Esophagus (tissue), 2 donors: ENCODE measurements at places on chromosomes 6 and 20. TPM values are rescaled to one million over a fixed set of nuclear protein-coding genes. Genes with fewer than 3 reads are reported as not detected.

RIPOR3 gene
- 2.6 TPM for polyA plus RNA-seq

AGPAT4 gene
- 2.0 TPM for polyA plus RNA-seq

ULBP1 gene
- 0.31 TPM for polyA plus RNA-seq

PRICKLE4 gene
- polyA plus RNA-seq = 8.9 TPM

RNF217 gene
- polyA plus RNA-seq = 6.5 TPM

CPNE5 gene
- polyA plus RNA-seq = 0.73 TPM

CST1 gene
- polyA plus RNA-seq = not detected

FLRT3 gene
- 0.90 TPM for polyA plus RNA-seq

SIRPB2 gene
- polyA plus RNA-seq = 0.75 TPM

OR2H1 gene
- not detected for polyA plus RNA-seq

TAGAP gene
- polyA plus RNA-seq = 0.76 TPM

MTG2 gene
- polyA plus RNA-seq = 19.4 TPM

ANKRD66 gene
- not detected for polyA plus RNA-seq

TRAPPC3L gene
- polyA plus RNA-seq = not detected

EEF1A2 gene
- 7.3 TPM for polyA plus RNA-seq

SYNDIG1 gene
- 0.01 TPM for polyA plus RNA-seq

COL9A3 gene
- polyA plus RNA-seq = 1.4 TPM

SLC13A3 gene
- polyA plus RNA-seq = 0.45 TPM

LHFPL5 gene
- not detected for polyA plus RNA-seq

RIMS1 gene
- 0.45 TPM for polyA plus RNA-seq

B3GALT4 gene
- polyA plus RNA-seq = 21.1 TPM

HNF4A gene
- 0.02 TPM for polyA plus RNA-seq

MUC22 gene
- polyA plus RNA-seq = 5.8 TPM

DNMT3B gene
- 0.46 TPM for polyA plus RNA-seq

GNAS-AS1 gene
- polyA plus RNA-seq = 0.49 TPM

E2F1 gene
- 6.4 TPM for polyA plus RNA-seq

PROCR gene
- 5.3 TPM for polyA plus RNA-seq

GABBR1 gene
- polyA plus RNA-seq = 13.0 TPM

SNX9 gene
- polyA plus RNA-seq = 27.8 TPM

BPIFB1 gene
- polyA plus RNA-seq = 1.4 TPM

PTCHD4 gene
- 0.01 TPM for polyA plus RNA-seq

SHLD1 gene
- polyA plus RNA-seq = 3.4 TPM

BTNL2 gene
- not detected for polyA plus RNA-seq

LY6G5C gene
- polyA plus RNA-seq = 1.1 TPM

VSX1 gene
- not detected for polyA plus RNA-seq
